ENCODE measurements at places on chromosomes 7 and 10.

DNA sequence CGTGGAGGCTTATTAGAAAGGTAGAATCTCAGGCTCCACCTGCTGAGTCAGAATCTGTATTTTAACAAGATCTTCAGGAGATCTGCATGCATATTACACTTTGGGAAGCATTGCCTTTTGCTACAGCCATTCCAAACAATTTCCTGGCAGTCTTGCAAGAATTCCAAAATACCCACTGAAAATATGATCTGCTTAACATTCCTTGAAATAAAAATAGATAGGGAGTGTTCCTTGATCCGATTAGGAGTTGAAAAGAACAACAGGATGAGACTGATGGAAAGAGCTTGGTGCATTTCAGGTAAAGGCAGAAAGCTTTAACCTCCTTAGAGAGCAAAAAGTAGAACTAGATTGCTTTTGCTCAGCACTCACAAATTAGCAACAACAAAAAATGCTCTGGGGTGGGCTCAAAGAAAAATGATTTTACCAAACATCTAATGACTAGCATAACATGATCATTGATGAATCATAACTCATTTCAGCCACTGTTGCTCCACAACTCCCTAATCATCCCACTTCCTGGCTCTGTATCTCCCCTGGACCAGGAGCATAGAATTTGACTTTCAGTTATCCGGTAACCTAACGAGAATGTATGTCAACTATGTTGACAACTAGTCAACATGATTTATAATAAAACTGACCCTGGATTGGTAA lies 115.2 kb downstream of the RNLS start:
- DNase-seq, result no peak

GRCh38 chr7:94907811-94908322 lies 473 bp downstream of the PPP1R9A start:
- DNase-seq, result peak; percentile 47

GRCh38 chr7:121872831-121873288 lies at the start of gene PTPRZ1:
Gene PTPRZ1, plus strand, starts transcription at chr7:121873161. Its CDS starts 339 bp downstream, at chr7:121873500.
- no peak for DNase-seq

- no peak for DNase-seq
Observed at GRCh38 chr7:148121401-148121800, 469.2 kb upstream of the C7orf33 start.

GRCh38 chr7:106957766-106958165 lies 86.7 kb upstream of the PRKAR2B start:
- no peak for DNase-seq

DNA sequence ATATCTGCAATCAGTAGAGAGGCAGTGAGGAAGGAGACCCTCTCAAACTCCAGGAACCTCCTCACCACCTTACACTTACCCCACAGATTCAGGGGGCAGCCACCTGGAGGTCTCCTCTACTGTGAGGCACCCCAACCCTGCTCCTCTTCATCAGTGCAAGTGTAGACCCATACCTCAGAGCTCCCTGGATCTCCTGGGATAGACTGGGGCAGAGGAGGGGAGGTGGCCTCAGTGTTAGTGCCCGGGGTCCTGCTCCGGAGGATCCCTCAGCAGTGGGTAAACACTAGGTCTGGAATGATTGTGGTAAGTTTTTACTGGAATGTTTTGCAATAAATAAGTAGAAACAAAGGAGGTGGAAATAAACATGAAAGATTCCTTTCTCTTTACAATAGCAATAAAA lies 31.1 kb downstream of the ANTXRL start:
- no peak for DNase-seq

- no peak for DNase-seq
Observed at GRCh38 chr10:12819071-12819470, 182.4 kb downstream of the CCDC3 start.

GRCh38 chr7:134943785-134944400 lies 42.4 kb upstream of the AGBL3 start:
- DNase-seq, result no peak

DNA sequence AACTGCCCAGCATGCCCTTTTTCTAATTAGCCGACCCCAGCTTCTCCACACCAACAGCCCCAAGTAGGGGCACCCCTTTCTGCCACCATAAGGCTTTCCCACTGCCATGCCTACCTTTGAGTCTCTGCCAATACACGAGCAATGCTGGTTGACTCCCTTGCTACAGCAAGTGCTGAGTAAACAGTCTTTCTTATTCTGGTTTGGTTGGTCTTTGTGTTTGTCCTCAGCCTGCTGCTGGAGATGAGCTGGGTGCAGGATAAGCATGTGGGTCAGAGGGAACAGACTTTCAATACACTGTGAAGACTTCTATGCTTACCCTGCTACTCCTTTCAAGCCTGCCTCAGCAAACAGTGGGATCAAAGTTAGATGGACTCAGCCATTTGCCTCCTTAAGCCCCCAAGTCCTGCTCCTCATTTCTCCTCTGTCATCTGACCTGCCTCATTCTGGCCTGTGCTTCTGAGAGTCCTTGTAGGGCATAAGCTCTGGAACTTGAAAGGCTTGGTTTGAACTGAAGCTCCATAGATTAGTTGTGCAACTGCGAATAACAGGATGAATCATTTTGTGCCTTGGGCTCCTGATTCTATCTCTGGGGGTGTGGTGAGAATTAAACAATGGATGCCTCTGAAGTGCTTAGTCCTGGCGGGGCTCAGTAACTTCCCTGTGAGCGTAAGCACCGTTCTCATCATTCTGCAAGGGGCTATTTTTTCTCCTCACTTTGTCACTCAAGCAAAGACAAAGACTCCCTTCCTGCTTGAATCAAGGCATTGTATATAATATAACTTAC lies 533.8 kb upstream of the DPP6 start:
- DNase-seq, result no peak

- DNase-seq, result no peak
Observed at GRCh38 chr10:128149267-128150014, 23.2 kb upstream of the MKI67 start.

DNA sequence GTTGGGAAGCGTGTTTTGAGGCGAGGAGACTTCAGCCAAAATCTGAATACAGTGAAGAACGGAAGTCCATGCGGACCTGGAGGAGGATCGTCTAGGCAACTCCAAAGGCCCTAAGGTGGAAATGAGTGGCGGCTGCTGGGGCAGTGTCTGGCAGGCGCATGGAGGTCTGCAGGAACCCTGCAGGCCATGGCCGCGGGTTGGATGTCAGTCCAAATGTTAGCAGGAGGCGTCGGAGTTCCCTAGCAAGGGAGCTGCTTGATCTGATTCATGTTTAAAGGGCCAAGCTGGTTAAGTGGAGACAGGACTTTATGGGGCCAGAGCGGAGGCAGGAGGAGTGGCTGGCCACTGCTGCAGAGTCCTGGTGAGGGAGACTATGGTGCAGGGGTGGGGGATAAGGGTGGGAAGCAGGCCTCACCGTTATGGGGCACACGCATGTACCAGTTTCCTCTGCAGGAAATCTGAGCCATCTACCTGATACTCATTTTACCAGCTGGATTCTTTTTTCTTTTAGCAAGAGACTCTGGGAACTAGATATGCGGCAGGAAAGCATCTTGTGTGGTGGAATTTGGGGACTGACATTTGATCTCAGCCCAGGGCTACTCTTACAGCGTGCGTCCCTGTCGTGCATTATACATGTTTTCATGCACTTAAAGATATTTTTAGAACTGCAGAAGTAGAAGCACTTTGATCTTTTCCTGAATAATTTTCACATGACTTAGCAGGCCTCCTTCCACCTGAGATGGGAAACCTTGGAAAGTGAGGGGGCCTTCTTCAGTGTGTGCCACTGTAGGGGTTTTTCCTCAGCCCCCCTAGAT lies 6.6 kb upstream of the REPIN1 start:
- DNase-seq, result no peak

- no peak for DNase-seq
Observed at GRCh38 chr10:76657337-76658012, 980.1 kb downstream of the KCNMA1 start.

DNA sequence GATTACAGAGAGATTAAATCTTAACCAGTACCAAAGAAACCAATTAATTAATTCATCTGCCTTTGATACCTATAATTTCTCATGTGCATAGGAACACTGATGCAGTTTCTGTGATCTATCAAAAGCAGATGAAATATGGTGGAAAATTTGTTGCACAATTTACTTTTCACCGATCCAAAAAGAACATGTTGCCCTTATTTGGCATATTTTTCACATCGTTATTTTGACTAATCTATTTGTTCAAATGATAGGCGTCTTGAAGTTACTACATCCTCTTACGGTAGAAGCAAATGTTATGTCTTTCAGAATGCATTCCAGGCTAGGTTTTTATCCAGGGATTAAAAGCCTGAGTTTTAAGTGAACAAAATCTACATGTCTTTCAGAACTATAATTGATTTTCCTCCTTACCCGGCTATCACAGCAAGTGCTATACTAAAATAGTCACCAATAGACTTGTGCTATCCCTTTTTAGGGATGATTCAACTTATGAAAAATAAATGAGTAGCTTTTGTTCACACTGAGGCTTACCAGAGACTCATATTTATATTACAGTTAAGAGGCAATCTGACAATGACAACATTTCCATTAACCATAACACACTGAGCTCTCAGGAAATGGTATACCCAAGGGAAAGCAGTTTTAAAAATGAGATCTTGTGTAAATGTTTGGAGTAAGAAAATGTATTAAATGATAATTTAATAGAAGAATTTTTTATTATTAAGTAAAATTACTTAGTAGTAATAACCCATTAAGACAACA lies 16.8 kb upstream of the TES start:
- no peak for DNase-seq

GRCh38 chr7:122448893-122449589 lies 144.5 kb upstream of the FEZF1 start:
- DNase-seq, result no peak

DNA sequence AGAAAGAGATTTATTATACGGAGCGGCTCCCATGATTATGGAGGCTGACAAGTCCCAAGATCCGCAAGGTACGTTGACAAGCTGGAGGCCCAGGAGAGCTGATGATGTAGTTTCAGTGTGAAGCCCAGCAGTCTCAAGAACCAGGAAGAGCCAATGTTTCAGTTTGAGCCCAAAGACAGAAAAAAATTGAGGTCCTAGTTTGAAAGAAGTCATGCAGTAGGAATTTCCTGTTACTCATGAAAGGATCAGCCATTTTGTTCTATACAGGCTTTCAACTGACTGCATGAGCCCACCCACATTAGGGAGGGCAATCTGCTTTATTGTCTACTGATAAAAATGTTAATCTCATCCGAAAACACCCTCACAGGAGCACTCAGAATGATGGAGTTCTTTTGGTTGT lies 51.5 kb downstream of the CCDC71L start:
- DNase-seq, result no peak

Measured in hematopoietic multipotent progenitor cell (in vitro differentiated cells).